Activated T-cell treated with anti-CD3 and anti-CD28 coated beads for 1 hour (primary cell): ENCODE measurements at places on chromosomes 1 and 21.

DNA sequence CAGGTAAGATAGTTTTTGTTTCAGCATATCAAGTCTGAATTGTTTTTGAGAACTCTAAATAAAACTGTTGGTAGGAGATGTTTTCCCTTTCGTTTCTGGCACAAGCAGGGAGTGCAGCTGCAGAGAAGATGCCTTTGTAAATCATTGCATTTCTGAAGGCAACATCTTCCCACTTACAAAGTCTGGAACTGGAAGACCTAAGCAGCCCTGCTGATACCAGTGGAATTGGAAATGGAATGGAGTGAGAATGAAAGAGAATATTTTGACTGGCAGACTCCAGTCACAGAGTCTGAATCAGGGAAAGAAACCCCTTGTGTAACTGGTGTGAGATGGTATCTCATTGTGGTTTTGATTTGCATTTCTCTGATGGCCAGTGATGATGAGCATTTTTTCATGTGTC is 815.6 kb downstream of the LTN1 start:
- no peak for DNase-seq

GRCh38 chr1:5632224-5632623 is 360.0 kb downstream of the NPHP4 start:
- no peak for DNase-seq

- DNase-seq: no peak
These were observed 470 bp downstream of the HSD11B1 start for GRCh38 chr1:209705033-209705598.

- no peak for DNase-seq
These were observed 3.5 kb downstream of the NRIP1 start for GRCh38 chr21:15061279-15061678.

GRCh38 chr21:32595431-32595830 is 10.1 kb upstream of the TCP10L start:
- DNase-seq: no peak

GRCh38 chr1:14782741-14783591 is 184.5 kb downstream of the KAZN start:
- DNase-seq: no peak

GRCh38 chr21:32424191-32424535 is 11.7 kb downstream of the EVA1C start:
- DNase-seq: no peak

DNA sequence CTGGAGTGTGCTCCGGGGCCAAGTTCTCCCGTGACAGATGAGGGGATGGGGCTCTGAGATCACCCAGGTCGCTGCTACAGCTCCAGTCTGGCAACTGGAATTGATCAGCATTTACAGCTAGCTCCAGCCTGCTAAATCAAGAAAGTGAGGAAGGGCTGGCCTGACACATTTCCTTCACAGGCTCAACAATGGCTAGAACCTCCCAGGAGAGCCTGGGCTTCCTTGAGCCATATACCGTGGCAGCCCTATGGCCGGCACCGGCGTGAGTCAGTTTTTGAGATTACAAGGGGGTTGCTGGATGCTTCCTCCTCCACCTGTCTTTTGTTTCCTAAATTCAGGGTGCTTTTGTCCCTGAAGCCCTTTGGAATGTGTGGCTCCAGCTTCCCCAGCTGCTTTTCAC is 104.2 kb downstream of the ETS2 start:
- no peak for DNase-seq

DNA sequence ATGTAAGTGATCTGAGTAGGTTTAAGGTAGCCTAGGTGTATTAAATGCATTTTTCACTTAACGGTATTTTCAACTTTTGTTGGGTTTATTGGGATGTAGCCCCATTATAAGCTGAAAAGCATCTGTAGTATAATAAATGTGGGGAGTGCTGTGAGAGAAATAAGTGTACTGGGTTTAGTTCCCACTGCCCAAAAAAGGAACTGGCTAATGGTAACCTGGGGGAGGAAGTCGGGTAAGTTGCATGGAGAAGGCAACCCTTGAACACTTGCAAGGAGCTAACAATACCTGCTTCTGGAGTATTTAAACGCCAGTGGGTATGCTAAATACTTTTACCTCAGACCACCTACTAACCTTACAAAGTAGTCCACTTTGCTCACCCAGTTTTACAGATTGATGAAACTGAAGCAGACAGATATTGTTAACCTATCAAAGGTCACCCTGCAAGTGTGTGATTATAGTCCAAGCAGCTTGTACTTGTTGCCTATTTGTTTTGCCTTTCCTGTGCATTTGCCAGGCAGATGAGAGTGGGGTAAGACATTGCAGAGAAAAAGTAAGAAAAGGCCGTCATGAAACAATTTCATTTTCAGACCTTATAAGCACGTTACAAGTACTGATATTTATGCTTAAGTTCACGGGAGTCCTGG is 7.6 kb upstream of the SHISA4 start:
- DNase-seq: no peak

GRCh38 chr1:13996334-13996733 is 296.3 kb downstream of the PRDM2 start:
- DNase-seq: no peak

DNA sequence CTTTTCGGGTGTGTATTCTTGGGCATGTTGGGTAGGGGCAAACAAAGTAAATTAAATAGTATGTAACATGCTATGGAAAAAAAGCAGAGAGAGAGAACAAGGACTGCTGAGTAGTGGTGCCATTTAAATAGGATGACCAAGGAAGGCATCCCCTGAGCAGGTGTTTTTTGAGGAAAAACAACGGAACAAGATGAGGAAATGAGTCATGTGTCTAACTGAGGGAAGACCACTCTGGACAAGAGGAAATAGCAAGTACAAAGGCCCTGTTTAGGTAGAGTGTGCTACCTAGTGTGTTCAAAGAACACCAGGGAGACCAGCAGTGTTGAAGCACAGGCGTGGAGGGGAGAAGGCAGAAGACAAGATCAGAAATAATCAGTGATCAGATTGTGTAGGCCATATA is 20.1 kb upstream of the GUCA2A start:
- DNase-seq: no peak

DNA sequence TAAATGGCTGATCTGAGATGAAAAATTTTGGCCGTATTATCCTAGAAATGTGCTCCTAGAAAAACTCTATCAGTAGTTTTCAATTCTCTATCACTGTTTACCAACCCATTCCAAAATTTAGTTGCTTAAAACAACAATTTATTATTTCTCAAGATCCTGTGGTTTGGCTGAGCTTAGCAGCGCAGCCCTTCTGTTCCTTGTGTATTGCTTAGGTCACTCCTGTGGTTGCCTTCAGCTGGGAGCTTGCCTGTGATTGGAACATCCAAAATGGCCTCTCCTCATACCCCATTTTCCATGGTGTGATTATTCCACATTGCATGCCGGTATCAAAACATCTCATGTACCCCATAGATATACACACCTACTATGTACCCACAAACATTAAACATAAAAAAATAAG is 22.8 kb upstream of the STUM start:
- no peak for DNase-seq

- no peak for DNase-seq
These were observed 36.0 kb upstream of the SSBP3 start for GRCh38 chr1:54442185-54442584.

DNA sequence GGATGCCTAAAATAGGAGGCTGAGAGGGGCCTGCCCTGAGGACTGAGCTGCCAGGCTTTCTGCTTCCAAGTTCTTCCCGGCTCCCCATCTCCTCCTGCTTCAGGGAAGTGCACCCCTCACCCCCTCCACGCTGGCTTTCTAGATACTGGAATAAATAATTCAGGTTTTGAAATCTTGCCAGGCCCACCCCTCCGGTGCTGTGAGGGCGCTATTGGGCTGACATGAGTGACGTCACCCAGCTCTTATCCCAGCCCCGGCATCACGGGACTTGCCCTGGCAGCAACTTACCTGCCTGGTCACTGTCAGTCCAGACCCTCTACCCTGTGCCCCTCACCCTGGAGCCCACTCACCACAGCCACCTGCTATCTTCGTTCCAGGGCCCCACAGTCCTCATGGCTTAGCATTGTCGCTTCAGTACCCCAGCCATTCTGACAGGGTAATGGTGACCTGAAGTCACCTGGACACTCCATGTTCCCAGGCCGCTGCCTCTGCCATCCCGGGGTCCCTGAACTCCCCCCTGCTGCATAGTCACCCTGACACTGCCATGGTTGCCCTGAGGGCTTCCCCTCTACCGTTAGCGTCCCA is 819 bp upstream of the GPR3 start:
- DNase-seq: no peak

DNA sequence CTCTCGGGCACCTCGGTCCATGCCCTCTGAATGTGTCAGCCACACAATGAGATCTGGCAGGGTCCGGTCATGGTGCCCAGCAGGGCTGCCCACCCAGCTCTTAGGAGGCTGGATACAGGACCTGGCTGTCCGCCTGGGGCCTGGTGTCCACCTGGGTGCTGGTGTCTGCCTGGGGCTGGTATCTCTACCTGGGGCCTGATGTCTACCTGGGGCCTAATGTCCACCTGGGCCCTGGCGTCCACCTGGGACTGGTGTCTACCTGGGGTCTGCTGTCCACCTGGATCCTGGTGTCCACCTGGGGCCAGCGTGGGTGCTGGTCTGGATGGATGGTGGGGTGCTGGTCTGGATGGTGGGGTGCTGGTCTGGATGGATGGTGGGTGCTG is 45.1 kb upstream of the ACTRT2 start:
- DNase-seq: no peak

- no peak for DNase-seq
These were observed 4.4 kb downstream of the F13B start for GRCh38 chr1:197062692-197063091.

- DNase-seq: no peak
These were observed 41.7 kb downstream of the FMO4 start for GRCh38 chr1:171355727-171356126.

- no peak for DNase-seq
These were observed 56.4 kb downstream of the WDR3 start for GRCh38 chr1:117985973-117986372.

GRCh38 chr1:246005067-246005466 is 502.0 kb downstream of the SMYD3 start:
- no peak for DNase-seq

DNA sequence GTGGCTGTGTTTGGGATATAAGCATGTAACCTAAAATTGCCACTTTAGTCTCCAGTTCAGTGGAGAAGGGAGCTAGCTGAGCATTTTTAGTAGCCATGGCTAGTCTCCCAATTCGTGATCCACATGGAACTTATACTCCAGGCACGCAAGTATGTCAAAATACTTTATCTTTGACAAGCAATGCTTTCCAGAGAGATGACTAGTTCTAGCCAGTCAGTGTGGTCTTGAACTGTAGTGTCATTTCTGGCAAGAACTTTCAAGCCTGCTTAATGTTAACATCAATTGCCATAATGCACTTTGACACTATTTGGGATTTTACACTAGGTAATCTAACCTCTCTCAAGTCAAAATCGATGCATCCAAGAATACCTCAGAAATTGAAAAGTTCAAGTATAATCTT is 660.0 kb downstream of the PTPRC start:
- DNase-seq: no peak

DNA sequence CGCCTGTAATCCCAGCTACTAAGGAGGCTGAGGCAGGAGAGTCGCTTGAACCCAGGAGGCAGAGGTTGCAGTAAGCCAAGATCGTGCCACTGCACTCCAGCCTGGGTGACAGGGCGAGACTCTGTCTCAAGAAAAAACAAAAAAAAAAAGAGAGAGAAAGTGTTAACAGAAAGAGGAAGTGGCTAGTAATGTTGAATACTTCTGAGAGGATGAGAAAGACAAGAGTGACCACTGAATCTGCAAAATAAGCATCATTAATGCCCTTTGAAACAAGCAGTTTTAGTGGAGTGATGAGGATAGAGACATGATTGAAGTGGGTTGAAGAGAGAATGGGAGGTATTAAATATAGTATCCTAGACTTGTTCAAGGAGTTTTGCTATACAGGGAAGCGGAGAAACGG is 11.7 kb downstream of the MPZ start:
- no peak for DNase-seq

DNA sequence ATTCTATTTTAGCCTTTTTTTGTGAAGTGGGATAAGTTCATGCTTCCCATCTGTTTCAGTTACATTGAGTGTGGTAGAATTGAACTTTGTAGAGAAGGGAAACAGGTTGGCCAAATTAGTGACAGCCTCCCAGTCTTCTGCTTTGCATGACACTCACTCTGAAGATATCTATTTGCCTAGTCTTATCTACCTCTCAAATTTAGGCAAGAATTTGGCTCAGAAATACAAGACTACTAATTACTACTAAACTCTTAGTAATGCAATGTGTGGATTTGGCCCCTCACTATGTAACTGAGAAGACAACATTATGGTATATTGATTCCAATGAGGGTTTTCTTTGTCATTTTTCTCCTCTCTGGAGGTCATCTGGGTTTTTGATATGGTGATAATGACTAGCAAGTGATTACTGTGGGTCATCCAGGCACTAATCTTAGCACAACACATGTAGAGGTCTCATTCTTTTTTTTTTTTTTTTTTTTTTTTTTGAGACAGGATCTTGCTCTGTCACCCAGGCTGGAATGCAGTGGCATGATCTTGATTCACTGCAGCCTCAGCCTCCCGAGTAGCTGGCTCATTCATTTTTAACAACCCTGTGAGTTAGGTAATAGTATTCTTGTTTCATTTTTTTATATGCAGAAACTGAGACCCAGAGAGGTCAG is 6.3 kb downstream of the FAM20B start:
- no peak for DNase-seq

- no peak for DNase-seq
These were observed 200.0 kb downstream of the AJAP1 start for GRCh38 chr1:4854367-4854766.

DNA sequence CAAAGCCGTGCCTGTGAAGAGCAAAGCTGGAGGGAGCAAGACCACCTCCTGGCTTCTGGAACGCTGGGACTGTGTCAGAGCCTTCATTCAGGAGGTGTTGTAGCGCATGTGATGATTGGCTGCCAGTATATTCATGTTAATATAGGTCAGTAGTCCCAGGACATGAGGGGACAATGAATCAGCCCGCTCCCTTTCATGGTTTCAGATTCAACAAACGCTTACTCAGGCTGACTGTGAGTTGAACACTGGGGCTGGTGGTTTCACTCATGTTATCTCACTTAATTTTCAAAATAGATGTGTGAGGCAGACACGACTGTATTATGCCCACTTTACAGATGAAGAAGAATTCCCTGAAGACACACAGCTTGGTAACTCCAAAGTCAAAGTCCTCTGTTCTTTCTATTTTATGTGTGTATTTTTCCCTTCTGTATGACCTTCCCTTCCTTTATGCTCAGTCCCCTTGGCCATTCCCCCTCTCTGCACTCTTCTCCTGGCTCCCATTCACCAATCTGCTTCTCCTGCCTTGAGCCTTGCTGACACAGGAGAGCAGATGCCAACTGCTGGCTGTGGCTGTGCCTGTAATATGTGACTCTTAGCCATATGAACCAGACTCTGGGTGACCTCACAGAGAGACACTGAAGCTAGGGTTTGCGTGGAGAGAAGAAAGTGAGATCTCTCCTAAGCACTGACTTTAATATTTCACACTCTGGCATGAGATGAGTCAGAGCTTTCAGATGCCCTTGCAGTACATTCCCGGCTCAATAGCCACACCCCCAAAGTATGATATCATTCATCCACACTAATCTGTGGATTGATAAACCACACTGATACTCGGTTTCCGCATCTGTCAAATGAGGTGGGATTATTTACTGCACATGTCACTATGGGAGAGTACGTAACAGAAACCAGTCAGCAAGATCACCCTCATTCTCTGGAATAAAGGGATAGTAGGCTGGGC is 31.4 kb upstream of the KIRREL1 start:
- DNase-seq: no peak

- DNase-seq: no peak
These were observed 4.1 kb downstream of the SH3BP5L start for GRCh38 chr1:248821641-248822040.
